ENCODE measurements at places on chromosomes 3 and 15. TPM values are rescaled to one million over a fixed set of nuclear protein-coding genes. Genes with fewer than 3 reads are reported as not detected.
A peak's percentile ranks its signal among the peaks of the same experiment; 100 is the strongest.

- no peak for DNase-seq
Measured at GRCh38 chr3:172046268-172046915, 7.0 kb downstream of the FNDC3B start.

DNA sequence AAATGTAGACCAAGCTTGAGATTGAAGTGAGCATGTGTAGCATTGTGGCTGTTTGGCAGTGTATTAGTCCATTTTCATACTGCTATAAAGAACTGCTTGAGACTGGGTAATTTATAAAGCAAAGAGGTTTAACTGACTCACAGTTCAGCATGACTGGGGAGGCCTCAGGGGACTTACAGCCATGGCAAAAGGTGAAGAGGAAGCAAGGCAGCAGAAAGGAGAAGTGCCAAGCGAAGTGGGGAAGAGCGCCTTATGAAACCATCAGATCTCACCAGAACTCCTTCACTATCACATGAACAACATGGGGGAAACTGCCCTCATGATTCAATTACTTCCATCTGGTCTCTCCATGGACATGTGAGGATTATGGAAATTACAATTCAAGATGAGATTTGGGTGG is 8.6 kb upstream of the CERS3 start:
- DNase-seq = no peak

GRCh38 chr3:134693226-134693625 is 42.4 kb upstream of the KY start:
- DNase-seq = no peak

- no peak for DNase-seq
Measured at GRCh38 chr15:99631255-99631654, 65.5 kb downstream of the MEF2A start.

DNA sequence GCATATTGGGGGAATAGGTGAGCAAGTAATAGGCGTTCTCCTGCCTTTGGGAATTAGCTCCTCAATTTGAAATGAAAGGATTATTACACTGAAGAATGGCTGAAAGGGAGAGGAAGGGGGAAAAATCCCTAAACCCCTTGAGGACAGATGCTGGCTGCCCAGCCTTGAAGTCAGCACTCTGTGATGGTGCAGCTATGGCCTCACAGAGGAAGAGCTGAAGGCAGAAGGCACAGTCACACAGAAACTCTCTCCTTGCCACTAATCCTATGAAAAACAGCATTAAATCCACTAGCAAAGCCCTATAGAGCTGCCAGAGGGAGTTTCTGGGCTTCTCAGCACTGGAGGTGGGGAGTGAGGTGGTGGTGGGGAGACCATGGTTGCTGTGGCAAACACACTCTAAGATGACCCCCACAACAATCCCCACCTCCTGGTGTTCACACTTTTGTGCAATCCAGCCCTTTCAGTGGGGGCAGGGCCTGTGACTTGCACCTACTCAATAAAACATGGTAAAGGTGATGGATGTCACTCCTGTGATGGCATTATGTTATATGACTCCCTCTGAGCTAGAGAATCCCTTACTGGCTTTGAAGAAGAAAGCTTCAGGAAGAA is 101.2 kb downstream of the RFTN1 start:
- no peak for DNase-seq

GRCh38 chr15:52259503-52259902 is 36.1 kb downstream of the MYO5C start:
- no peak for DNase-seq

DNA sequence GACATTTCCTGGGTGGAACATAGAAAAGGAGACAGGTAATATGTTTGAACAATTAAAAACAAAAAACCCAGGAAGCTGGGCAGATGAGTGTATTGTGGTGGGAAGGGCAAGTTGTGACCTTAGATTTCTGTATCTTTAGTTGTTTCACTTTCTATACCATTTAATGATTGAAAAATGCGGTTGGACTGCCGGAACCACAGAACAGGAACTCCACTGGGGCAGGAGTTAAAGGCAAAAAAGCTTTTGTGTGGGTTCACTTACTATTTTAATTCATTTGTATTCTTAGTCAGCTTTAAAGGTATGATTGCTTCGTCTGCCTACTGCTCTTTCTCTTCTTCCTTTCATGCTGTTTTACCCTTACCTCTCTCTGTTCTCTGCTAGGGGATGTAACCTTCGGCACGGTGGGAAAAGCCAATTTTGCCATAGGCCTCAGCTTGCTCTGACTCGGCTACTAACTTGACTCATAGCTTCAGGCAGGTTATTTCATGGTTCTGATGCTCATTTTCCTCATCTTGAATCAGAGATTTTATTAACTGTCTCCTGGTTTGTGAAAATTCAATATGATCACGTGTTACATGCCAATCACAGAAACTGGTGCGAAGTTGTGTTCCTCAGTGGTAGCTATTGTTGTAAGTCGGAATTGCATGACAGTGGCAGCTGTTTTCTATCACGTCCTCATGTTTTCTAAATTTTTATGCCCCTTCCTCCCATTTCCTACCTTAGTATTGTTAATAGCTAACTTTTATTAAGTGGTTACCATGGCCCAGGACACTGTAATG is 1.6 kb upstream of the MCTP2 start:
- no peak for DNase-seq

DNA sequence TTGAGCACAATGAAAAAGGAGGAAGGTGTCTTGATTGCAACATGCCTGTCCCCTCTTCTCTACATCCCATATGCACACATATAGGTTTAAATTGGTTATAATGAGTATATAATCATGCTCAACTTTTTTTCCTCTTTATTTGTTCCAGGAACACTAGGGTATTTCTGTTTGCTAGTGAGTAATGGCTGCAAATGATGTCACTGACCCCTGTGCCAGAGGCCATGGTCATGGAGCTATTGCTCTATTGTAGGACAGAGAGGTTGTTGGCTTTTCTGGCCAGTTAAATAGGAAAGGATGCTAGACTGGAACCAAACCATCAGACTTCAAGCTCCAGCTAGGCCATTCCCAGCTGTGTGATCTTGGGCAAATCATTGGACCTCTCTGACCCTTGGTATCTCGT is 9.6 kb downstream of the ARHGEF3 start:
- DNase-seq = no peak

GRCh38 chr3:36693670-36694069 is 70.7 kb downstream of the DCLK3 start:
- no peak for DNase-seq

DNA sequence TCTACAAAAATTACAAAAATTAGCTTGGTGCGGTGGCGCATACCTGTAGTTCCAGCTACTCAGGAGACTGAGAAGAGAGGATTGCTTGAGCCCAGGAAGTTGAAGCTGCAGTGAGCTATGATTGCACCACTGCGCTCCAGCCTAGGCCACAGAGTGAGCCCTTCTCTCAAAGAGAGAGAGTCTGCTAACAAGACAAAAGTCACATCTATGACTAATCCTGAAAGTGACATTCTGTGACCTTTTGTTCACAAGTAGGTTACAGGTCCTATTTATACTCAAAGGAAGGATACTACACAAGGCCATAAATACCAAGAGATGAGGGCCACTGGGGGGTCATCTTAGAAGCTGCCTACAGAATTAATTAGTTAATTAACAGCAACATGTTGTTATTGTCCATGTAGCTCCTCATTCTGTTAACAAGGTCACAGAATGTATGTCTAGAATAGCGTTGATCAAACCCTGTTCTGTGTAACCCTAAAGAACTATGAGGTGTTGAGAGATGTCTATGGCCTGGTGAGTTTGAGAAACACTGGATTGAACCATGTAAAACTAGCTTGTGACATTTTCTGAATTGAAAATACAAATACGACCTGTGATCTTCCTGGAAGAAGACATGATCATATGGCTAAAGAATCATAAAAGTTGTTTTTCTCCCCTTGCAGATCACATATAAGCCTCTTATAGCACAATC is 97.0 kb downstream of the SAMMSON start:
- DNase-seq = no peak

- DNase-seq = peak; percentile 92
Measured at GRCh38 chr15:55742927-55743728, at the start of gene PRTG. Gene PRTG, minus strand, starts transcription at chr15:55743152. Its CDS starts 221 bp downstream, at chr15:55742931.

DNA sequence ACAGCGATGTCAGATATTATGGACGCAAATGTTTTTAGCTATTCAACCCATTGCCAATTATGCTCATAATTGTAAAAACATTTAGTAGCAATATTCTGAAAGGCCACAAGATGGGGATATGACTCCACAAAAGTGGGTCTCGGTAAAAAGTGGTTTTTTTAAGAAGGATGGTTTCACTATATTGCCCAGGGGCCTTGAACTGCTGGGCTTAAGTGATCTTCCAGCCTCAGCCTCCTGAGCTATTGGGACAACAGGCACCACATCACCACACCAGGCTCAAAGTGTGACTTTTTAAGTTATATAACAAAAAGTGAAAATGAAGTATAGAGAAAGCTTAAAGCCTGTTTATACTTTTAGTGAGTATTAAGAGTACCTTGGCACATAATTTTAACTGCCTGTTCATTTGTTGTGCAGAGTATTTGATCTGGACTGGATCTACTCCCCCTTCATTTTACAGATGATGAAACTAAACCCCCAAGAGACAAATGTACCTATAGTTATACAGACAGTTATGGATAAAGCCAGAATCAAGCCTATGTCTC is 9.4 kb downstream of the NAA50 start:
- DNase-seq = no peak

- DNase-seq = no peak
Measured at GRCh38 chr15:66006986-66007385, 137.7 kb downstream of the RAB11A start.

GRCh38 chr3:177889652-177890358 is 646.4 kb upstream of the KCNMB2 start:
- DNase-seq = no peak

GRCh38 chr3:44476963-44477311 is 533 bp downstream of the ZNF445 start:
- DNase-seq = no peak

GRCh38 chr15:48370460-48370859 is 39.2 kb downstream of the DUT start:
- DNase-seq = no peak

DNA sequence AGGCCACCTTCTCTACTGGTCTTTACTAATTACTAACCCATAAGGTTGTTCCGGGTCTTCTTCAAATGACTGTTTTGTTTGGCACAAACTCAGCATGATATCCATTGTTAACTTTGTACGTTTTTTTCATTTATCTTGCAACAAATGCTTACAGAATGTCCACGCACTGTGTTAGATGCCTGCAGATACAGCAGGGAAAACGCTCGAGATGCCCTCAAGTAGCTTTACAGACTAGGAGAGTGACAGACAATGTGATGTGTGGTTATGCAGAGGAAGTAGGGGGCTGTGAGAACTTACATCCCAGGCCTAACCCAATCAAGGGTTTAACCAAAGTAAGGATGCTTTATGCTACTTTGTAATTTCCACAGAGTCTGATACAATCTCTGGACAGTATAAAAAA is 949 bp upstream of the RFC4 start:
- DNase-seq = no peak

DNA sequence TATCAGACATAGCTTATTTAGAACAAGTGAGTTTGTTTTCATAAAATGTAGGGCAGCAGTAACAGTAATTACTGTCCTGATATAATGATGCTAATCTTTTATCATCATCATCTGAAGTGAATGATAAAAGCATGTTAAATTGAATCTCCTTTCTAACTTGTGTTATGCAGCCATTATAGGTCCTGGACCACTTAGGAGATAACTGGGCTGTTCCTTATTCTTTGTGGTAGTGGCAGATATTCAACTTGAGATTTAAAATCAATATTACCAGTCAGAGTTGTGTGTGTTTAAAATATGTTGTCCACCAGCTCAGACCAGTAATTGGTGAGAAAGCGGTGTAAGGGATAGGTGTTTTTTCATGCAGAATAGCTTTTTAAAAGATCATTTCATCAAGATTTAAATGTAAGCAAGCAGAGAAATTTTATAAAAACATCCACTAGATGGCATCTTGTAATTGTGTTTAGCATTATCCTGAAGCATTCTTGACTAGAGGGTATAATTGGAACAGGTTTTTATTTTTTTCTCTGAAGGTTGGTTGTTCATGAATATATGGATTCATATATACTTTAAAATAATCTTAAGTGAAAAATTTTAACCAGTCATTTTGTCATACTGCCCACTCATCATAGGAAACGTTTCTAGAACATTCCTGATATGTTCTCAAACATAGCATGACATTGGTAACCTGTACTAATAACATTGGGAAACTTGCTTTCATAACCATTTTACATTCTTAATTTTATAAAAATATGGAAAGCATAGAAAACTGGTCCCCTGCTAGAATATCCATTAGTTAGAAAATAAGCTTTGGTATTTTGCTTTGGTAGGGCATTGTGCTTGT is 153.9 kb downstream of the BBX start:
- DNase-seq = no peak

GRCh38 chr15:73495181-73495580 is 52.2 kb downstream of the REC114 start:
- no peak for DNase-seq

DNA sequence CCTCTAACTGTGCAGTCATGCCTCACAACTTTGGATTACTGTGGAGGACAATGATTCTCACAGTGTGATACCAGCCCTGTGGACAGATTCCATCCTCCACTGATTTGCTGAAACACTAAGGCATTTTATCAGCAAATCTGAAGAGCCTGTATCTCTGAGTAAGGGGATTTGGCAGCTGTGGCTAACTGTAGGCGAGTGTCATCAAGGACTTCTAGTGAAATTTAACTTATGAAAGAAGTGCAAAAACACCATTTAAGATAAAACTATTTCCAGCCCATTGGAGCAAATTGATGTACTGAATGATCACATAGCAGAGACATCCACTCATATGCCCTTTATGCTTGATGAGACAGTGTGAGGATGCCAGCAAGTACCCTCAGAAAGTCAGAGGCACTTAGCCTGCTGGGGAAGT is 13.9 kb upstream of the TMPRSS7 start:
- DNase-seq = no peak

DNA sequence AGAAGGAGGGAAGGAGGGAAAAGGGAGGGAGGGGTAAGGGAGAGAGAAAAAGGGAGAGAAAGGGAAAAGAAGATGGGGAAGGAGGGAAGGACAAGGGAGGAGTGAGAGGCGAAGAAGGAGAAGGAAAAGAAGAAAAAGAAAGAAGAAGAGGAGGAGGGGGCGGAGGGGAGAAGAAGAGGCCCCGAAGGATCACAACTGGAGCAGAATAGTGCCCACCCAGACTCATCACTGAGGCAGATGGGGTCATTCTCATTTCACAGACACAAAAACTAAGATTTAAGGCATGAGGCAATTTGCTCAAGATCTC is 2.7 kb upstream of the ALAS1 start:
- DNase-seq = no peak

GRCh38 chr15:36797128-36797527 is 217.7 kb downstream of the CDIN1 start:
- DNase-seq = no peak

- peak; percentile 68 for DNase-seq
Measured at GRCh38 chr15:51093839-51094605, 684 bp downstream of the TNFAIP8L3 start.

- DNase-seq = no peak
Measured at GRCh38 chr15:101022306-101022705, 103.1 kb downstream of the LRRK1 start.

PARP14 gene
- total RNA-seq = 79.6 TPM

GNAT1 gene
- total RNA-seq = not detected

TUBGCP5 gene
- total RNA-seq = 13.7 TPM

APBA2 gene
- 2.1 TPM for total RNA-seq

SLC2A2 gene
- total RNA-seq = not detected

SCN11A gene
- 0.16 TPM for total RNA-seq

COPB2 gene
- 124 TPM for total RNA-seq

GABRR3 gene
- not detected for total RNA-seq

CILP gene
- total RNA-seq = 0.84 TPM

SCN5A gene
- 0.45 TPM for total RNA-seq

CELF6 gene
- 1.0 TPM for total RNA-seq

PPP2R3A gene
- 19.6 TPM for total RNA-seq

DUOX1 gene
- total RNA-seq = 4.5 TPM

SGO1 gene
- not detected for total RNA-seq

SLC30A4 gene
- 8.2 TPM for total RNA-seq
